ENCODE measurements at places on chromosomes 12 and 14.

GRCh38 chr12:57546438-57547287 lies at the start of gene DCTN2:
Gene DCTN2 (minus strand): TSS chr12:57547192. CDS start chr12:57547063, 129 bp downstream.
- peak; percentile 80 for DNase-seq

DNA sequence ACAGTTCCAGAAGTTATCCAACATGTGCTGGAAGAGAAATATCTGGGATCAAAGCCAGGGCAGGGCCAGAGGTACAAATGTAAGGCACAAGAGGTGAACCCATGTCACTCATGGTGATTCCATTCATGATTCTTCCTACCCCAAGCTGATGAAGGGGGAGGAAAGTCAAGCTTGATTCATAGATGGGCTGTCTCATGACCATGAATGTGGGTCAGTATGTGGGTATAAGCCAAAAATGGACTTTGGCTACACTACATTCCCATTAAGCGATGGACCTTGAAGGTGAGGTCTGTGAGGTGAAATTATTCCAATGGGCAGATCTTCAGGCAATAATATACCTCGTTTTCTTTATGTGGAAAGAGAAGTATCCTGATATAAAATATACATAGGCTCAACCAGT lies 217.1 kb downstream of the BTG1 start:
- DNase-seq, result no peak

GRCh38 chr14:58920230-58920629 lies 268.2 kb upstream of the DAAM1 start:
- no peak for DNase-seq

DNA sequence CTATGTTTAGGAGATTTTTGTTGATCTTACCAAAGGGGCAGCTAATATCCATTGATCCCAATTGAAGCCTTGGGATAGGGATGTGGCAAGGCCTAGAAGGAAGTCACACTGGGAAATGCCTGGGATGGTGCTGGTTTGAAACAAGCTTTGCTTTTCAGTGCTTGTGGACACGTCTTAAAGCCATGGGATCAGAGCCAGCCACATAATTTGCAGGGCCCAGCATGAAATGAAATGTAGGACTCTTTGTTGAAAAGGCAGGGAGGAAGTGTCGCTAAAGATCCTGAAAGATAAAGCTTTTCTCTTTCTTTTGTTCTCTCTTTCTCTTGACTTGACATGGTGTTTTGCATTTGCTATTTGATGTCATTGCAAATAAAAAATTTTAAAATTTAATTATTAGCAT lies 5.0 kb downstream of the TTC9 start:
- no peak for DNase-seq

GRCh38 chr14:24277606-24278321 lies 6.4 kb upstream of the RABGGTA start:
- no peak for DNase-seq

DNA sequence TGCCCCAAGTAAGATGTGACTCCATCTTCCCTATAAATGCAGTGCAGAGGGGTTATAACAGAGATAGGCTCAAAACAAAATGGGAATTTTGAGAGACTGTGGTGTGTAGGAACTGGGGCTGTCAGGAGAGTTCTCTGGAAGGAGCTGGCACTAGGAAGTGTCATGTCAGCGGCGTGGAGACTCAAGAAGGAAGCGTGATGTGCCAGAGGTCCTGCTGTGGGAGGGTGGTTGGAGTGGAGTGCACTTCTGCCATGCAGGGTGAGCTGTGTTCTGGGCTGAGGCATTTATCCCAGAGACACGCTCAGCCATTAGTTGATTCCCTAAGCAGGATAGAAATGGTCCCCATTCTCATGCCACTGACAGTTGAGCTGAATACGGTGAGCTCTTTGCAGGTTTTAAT lies 19.0 kb downstream of the GLT1D1 start:
- no peak for DNase-seq

Measured in activated CD4-positive, CD25-positive, alpha-beta regulatory T cell (primary cell).